Kidney glomerular epithelial cell (primary cell): ENCODE measurements at places on chromosomes 2 and 18.

DNA sequence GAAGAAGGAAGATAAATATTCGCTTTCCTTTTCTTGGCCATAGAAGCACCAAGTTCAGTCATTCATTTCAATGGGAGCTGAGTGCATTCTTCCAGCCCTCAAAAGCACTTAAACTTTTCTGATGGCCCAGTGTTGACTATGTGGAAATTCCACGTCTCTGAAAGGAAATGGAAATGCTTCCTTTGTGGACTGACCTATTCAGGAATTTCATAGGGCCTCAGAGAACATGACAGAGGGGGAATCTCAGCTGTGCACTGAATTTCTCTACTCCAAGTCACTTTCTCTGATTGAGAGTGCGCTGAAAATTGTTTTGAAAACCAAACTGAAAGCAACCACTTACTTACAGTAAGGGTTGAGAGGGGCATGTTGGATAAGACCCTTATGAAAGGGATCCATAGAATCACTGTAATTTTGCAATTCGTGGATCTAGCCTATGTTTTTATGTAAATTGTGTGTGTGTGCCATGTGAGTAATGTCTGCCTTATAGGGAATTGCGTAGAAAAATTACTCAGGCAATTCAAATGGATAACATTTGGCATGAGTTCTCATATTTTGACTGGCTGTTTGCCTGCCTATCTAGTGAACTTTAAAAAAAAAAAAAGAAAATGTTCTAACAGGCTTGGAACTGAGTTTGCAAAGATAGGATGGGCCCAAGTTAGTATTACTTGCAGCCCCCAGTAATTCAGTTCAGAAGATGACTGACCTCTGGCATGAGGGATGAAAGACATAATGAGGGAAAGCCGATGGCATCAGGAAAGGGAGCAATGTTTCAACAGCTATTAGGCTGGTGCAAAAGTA lies 437.0 kb downstream of the PTPRM start:
- DNase-seq, result no peak

- no peak for DNase-seq
Measured at GRCh38 chr2:109266496-109266895, 137.5 kb downstream of the SH3RF3 start.

DNA sequence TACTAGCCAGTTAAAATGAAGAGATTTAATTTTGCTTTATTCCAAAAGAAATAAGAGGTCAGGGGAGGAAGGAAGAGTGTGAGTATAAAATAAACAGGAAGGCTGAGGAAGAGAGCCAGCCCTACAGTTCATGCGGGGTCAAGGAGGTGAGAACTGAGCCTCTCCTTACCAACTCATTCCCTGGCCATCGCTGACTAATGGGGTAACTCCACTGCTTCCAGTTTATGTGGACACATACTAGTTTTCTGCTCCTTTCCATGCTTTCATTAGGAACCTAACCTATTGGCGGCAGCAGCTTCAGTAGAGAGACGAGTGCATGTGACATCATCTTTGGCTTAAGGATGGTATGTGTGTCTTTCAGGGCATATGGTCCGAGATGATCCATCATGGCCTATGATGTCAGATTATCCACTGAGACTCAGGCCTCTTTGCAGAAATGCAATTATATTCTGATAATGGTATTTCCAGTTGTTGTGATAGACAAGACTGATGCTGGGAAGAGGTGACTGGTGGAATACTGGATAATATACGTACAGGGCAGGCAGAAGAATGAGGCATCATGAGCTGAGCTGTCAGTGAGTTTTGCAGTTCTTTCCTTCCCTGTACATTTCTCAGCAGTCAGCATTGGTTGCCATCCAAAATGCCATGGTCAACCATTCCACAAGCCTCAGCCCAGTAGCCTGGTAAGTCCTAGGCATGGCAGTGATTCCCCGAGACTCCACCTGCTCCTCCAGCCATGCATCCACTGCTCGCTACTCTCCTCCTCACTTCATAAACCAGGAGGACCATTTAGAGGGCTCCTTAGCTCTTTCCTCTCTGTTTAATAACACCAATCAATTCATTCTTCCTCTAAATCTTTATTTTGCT lies 184.6 kb upstream of the OSR1 start:
- DNase-seq, result no peak

GRCh38 chr2:66498289-66498975 lies 63.5 kb downstream of the MEIS1 start:
- no peak for DNase-seq

GRCh38 chr2:233036162-233036838 lies 3.8 kb downstream of the NEU2 start:
- no peak for DNase-seq

- no peak for DNase-seq
Measured at GRCh38 chr18:76975577-76976110, 153.3 kb downstream of the ZNF236 start.

DNA sequence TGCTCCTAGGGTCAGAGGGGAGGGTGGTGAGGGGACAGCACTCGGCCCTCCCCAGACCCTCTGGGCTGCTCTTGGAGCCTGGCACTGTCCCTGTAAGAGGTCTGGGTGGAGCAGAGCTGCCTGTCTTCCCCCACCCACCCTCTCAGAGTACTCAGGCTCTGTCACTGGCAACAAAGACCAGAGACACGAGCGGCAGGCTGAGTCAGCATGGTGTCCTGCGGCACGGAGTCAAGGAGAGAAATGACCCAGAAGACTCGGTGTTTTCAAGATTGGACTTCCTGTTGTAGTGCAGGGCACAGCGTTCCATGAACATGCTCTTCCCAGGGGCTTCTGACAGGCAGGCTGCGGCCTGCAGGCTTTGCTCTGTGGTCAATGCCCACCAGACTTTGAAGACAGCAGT lies 19.9 kb downstream of the SIGLEC15 start:
- no peak for DNase-seq

DNA sequence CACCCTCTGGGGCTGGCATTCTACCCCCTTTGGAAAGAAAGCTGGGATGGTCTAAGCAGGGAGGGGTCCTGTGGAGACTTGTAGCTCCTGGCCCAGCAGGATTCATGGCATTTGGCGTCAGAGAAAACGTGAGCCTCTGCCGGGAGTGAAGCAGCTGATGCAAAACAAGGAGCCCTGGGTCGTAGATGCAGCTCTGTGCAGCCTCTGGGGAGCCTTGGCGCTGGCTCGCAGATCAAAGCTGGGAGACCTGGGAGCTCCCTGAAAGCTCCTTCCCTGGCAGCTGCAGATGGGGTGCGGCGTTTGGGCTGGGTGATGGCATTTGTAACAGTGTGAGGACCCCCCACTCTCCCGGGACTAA lies 148.3 kb downstream of the KLHL29 start:
- no peak for DNase-seq

DNA sequence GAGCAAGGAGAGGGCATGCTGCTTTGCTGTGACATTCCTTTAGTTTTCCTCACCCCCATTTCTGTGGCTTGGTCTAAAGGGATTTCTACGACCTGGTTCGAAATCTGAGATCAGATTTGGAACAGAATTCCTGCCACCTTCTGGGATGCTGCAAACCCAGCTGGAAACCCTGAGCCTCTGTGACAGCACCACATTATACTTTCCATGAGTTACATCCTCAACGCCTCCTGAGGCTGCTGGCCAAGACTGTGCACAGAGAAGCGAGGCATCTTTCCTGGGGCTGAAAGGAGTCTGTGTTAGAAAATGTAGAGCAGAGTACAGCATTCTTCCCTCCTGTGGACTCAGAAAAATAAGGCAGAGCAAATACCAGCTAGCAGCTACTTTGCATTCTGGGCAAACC lies 138.1 kb upstream of the CHAC2 start:
- no peak for DNase-seq

DNA sequence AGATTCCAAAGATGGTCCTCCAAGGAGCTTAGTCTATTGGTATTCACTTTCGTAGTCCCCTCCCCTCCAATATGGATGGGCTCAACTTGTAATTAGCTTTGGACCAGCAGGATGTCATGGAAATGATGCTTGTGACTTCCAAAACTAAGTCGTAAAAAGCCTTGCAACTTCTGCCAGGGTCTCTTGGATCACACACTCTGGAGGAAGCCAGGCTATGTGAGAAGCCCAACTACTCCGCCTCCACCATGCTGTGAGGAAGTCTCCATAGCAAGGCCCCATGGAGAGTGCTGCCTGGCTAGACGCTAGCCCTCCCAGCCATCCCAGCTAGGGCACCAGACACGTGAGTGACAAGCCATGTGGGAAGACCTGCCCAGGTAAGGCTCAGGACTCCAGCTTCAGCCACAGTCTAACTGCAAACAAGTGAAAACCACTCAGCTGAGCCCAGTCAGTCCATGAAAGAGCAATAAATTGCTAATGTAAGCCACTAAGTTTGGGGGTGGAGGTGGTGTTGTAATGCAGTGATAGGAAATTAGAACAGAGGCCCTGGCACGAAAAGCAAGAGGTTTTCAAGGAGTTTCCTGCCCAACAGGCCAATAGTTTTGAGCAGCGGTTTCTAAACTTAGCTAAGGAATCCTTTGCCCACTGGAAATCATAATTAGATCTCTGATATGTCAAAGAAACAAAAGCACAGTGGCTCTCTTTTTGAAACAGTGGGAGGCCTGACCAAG lies 77.5 kb upstream of the GLI2 start:
- DNase-seq, result no peak

DNA sequence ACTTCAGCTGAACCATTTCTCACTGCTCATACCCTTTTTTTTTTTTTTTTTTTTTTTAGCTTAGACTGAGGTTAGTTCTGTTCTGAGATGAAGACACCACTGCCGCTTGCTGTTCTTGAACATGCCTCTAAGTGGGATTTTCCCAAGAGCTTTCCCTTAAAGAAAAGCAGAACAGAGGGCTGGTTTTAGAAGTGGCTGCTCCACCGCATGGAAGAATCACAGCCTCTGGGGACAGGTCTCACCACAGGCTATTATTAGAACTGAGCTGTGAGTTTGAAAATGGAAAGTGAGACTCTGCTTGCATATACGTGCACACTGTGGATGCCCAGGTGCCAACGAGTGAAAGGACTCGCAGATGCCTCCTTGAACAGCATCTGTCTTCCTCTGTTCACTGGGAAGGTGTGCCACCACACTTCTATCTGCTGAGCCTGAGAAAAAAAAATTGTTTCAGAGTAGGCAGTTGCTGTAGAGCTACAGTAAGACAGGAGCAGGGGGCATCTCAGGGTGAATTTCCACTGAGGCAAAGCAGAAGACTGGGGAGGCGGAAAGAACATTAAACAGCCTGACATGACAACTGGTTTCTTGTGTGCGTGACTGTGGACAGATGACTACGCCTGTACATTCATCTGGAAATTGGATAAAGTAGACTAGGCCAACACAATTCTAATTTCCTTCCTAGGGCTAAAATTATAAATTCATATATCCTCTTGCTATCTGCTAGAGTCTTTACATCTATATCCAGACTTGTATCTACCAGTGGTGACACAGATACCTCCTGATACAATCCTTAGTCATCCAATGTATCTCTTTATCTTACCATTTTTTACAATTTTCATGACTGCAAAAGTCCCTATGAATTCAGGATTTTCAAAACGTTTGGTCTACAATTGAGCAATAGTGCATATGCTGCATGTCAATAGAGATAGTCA lies 1045.7 kb upstream of the CELF4 start:
- no peak for DNase-seq

DNA sequence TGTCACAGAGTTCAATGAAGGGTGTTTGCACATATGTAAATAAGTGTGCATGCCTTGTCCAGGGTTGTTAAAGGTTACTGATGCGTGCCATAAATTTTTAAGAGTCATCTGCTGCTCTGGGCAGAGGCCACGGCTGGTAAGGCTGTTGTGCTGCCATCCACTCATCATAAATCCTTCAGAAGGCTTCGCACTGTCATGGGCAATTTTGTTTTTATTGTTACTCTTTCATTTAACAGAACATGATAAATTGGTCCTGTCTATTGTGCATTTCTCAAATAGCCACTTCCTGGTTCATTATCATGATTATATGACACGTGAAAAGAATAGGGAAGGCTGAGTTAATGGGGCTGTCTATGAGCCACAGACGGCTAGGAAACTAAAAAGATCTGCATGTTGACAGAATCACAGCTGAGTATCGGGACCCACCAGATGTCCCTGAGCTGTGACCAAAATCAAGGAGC lies 634.3 kb upstream of the SOX11 start:
- peak; percentile 23 for DNase-seq

DNA sequence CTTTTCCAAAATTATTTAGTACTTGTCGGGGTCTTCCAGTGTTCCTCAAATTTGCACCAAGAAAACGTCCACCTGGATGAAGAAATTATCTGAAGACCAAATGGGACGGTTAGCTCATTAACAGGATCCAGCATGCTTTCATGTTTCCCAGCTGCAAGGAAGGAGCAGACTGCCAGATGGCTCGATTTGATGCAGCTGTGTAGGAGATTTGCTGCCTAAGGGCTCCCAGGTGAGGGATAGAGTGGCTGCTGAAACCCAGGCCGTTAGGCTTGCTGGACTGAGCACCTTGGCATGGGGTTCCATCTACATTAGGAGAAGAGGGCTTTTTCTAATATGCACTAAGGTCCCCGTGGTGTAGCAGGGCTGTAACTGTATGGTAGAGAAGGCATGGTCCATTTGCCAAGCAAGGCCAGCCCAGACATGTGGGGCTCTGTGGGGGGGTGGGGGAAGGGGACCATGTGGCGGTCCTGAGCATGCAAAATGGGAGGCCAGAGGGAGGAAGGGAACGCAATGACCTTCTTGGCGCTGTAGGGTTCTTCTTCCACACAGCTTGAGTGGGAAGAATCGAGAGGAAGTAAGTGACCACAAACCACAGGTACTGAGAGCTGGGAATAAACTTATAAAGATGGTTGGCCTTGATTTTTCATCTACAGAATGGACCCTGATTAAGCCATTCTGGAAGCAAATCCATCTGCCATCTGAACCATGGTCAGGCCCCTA lies 144.0 kb downstream of the TMEM163 start:
- no peak for DNase-seq

DNA sequence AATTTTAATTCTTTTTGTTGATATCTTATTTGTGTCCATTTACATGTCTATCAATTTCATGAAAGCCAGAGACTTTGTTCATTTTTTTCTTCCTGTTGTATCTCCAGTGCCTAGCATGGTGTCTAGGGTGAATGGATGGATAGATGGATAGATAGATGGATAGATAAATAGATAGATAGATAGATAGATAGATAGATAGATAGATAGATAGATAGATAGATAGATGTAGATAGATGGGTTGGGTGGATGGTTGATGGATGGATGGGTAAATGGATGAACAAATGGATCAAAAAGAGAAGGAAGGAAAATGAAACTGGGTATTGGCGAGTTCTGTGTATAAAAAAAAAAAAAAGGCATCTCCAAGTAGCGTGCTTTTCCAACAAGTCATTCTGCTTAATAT lies 120.5 kb downstream of the FAM124B start:
- DNase-seq, result no peak

DNA sequence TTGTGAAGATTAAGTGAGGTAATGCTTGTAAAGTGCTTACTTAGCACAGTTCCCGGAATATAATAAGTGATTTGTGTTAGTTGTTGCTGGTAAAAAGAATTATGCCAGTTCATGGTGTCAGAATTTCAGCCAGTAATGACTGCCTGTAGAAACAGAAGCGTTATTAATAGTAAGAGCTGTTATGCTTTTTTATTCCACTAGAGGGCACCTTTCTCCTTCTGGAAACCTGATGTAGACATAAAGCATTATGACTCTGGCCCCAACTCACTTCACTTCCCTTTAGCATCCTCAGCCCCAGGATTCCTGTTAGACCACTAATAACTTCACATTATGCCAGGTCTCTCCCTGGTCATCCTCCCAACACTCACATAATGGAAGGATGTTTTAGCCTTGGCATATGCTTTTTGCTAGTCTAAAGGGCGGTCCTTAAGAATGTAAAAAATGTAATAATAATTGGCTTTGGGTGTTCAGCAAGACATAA lies 34.9 kb downstream of the C18orf54 start:
- peak; percentile 83 for DNase-seq
